ENCODE measurements at places on chromosomes 11 and 22.
A peak's percentile ranks its signal among the peaks of the same experiment; 100 is the strongest.

DNA sequence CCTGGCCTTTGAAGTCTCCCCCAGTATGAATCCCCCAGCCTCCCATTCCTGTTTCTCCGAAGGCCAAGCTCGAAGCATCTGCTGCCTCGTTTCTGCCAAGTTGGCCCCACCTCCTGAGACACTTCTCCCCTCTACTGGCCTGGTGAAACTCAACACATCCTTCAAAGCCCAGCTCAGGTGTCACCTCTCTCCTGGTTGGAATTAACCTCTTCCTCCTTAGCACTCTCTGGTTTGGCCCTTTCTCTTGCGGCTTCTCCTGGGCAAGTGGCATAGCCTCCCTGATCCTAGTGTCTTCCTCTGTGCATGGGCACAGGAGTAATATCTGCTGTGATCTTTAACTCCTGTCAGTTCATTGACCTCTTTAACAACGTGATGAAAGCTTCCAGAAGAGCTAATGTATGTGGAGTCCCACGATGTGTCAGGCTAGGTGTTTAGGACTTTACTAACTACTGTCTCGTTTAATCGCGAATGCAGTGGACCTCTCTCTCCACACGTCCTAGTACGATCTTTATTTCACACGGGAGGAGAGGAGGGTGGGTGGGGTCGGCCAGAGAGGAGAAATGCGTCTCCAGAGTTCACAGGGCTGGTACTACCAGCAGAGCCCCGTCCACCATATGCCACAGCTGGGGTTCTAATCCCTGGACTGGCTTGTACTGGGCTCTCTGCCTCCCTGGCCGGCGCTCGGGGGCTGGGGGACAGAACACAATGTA, 826 bp upstream of the PTPRJ start:
- no peak for DNase-seq

GRCh38 chr11:67119585-67120391, 725 bp downstream of the KDM2A start:
- peak; percentile 50 for DNase-seq

DNA sequence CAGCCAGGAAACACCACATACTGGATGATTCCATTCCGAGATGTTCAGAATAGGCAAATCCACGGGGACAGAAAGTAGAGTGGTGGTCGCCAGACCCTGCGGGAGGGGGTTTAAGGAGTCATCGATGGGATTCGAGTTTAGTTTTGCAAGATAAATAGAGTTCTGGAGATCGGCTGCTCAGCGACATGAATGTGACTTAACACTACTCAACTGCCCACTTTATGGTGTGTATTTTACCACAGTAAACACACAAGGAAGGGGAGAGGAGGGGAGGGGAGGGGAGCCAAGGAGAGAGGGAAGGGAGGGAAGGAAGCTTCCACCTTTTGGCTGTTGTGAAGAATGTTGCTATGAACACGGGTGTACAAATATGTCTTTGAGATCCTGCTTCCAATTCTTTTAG, 10.4 kb upstream of the ARHGAP8 start:
- no peak for DNase-seq

DNA sequence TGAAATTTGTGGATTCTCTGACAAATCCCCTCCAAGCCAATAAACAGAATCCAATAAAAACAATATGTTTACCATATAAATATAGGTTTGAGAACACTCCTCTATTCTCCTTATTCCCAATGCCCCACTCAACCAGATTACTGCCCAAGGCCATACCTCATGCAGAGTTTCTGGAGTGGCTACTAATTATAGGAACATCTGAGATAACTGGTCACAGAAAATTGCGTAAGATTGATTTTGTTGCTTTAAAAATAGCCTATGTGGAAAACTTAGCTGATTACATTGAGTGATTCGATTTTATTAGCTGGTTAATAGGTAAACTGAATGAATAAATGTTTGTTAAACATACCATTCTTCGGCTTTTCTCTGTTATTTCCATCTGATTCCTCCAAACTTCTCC, 48.0 kb downstream of the ME3 start:
- DNase-seq: no peak

DNA sequence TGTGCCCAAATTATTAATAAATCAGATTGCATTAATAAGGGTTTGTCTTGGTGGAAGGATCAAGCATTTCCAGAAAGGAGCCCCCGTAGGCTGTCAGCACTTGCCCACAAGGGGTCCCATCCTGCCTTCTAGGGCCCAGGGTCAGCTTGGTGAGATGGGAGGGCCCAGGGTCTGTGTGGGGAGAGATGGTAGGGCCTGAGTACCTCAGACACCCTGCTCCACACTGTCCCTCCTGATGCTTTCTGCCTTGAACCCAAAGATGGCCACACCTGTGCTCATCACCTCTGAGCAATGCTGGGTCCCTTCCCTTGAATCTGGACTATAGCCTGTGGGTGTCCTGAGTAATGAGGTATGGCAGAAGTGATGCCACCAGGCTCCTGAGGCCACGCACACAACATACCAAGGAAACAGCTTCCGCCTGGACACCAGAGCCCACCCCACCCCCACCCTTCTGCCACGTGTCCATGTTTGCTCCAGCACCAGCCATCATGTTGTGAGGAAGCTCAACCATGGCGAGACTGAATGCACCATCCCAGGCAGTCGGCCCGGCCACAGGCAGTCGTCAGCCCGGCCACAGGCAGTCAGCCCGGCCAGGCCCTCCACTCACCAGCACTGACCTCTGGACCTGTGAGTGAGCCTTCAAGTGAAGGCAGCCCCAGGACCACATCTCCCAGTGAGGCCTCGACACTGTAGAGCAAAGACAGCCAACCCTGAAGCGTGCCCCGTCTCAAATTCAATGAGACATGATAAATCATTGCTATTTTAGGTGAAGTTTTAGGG, 6.8 kb downstream of the BET1L start:
- DNase-seq: no peak

DNA sequence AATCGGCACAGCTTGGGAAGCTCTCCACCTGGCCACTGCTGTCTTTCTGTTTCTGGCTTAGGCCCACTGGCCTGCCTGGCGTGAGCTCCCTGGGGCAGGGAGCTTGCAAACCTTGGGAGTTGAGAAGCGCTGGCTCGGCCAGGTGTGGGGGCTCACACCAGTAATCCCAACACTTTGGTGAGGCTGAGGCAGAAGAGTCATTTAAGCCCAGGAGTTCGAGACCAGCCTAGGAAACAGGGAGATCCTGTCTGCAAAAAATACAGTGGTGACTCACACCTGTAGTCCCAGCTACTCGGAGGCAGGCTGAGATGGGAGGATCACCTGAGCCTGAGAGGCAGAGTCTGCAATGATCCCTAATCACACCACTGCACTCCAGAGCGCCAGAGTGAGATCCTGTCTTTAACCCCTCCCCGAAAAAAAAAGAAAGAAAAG, 4.0 kb downstream of the AP5B1 start:
- no peak for DNase-seq

DNA sequence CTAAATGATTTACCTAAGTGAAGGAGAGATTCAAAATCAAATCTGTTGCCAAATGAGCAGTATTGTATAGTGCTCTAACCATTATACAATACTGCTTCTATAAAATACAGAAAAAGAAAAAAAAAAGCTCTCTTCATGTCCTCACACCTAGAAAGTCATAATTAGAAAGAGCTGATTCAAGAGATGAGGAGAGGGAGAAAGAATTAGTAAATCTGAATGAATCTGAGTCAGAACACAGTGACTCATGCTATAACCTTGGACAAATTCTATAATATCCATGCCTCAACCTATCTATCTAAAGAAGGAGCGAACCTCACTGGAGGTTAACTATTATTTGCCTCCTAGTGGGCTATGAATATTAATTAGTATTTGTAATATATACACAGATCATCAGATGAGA, 29.4 kb downstream of the AMBRA1 start:
- no peak for DNase-seq

DNA sequence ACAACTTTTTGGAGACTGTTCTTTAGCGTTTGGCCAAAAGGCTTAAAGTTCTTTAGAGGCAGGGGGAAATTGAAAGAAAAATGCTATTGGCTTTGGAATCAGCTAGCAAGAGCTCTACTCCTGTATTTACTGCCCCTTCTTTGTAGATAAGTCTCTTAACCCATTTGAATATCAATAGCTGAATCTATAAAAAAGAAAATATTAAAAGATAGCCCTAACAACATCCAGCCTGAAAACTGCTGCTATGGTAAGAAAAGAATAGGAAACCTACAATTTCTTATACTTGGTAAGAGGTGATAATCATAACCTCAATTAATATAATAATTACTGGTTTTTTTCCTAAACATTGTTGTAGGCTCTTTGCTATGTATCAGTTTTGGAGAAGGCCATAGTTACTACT, at the start of gene OR5B12:
TSS of gene OR5B12 (minus strand) at position 101 of the 400 bp plus-strand sequence. CDS start 2,085 bp downstream, outside the sequence.
- no peak for DNase-seq

DNA sequence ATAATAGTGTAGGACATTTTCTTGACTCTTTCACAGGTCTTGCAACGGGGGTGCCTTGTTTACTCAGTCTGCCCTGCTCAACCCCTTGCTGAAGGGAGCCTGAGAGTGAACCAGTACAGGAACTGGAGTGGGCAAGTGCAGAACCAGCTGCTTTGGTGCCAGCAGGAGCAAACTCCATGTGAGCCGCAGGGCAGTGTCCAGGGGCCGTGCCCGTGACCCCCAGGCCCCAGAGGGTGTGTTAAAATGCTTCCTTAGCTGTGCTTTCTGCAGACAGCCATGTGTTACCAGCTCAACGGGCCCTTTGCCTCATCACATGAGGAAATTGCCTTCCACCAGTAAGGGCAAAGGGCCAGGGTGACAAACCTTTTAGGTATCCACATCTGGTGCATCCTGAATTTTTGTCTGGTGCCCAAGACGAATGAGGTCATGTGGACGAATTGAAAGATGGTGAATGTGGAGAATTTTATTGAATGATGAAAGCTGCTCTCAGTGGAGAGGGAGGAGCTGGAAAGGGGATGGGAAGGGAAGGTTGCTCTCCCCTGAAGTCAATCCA, 53.6 kb upstream of the OR5D13 start:
- DNase-seq: no peak

GRCh38 chr11:28223994-28224393, 115.8 kb downstream of the METTL15 start:
- DNase-seq: no peak

All from stimulated activated CD8-positive, alpha-beta memory T cell treated with anti-CD3 and anti-CD28 coated beads, Interleukin-4, amount 100 ng/mL, for 48 hours (primary cell).